ENCODE measurements at places on chromosomes 16 and 17.

DNA sequence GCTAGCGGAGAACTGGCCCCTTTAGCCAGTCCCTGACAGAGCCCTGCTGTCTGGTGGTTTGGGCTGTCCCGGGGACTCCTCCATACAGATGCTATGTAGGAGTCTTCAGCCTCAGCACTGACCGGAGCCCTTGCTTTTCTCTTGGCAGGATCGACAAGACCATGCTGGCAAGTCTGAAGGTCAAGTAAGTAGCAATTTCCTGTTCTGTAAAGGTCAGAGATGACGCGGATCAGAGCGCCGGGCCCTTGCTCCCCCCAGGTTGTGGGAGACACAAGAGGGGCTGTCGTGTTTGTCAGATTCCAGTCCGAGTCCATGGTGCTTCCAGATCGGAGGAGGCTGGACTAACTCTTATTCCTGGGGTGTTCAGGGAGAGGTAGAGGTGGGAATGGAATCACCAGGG lies 4.1 kb downstream of the RAP1GAP2 start:
- DNase-seq, result no peak

DNA sequence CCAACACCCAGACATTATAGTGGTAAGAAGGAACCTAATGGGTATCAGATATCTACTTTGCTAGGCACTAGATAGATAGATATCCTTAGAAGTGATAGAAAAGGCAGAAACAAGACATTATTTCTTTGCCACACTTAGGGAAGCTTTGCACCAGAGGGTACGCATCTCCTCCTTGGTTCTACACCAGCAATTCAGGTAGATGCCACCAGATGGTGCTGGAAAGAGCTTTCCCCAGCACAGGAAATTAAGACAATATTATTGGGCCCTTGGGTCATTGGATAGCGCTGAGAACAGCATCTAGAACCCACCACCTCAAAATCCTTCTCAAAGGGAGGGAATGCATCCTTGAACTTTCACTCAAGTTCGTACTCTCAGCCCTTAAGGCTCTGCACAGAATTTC lies 173.8 kb upstream of the CCL2 start:
- DNase-seq, result no peak

GRCh38 chr16:88613-89012 lies 10.6 kb downstream of the MPG start:
- DNase-seq, result no peak

DNA sequence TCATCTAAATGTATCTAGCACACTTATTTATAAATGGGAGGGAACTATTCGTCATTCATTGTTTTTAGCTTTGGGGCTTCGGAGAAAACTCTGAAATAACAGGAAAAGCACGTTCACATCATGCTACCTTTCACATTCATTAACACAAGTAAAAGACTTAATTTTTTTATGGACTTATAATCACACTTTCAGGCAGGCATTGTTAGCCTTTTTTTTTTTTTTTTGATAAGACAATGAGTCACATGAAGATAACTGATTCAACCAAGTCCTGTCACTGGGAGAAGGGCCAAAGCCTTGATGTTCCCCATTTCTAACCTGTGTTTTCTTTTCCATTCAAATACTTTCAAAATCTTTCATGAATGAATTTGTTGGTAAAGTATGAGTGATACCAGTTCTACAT lies 631.3 kb upstream of the CA10 start:
- DNase-seq, result no peak

GRCh38 chr17:38619937-38620550 lies 14.3 kb upstream of the SRCIN1 start:
- DNase-seq, result no peak

- no peak for DNase-seq
These were observed 13.5 kb upstream of the DBNDD1 start for GRCh38 chr16:90032674-90033331.

- no peak for DNase-seq
These were observed 111.8 kb upstream of the NOG start for GRCh38 chr17:56481659-56482058.

- DNase-seq, result no peak
These were observed 98.7 kb upstream of the CCL2 start for GRCh38 chr17:34156401-34156740.

DNA sequence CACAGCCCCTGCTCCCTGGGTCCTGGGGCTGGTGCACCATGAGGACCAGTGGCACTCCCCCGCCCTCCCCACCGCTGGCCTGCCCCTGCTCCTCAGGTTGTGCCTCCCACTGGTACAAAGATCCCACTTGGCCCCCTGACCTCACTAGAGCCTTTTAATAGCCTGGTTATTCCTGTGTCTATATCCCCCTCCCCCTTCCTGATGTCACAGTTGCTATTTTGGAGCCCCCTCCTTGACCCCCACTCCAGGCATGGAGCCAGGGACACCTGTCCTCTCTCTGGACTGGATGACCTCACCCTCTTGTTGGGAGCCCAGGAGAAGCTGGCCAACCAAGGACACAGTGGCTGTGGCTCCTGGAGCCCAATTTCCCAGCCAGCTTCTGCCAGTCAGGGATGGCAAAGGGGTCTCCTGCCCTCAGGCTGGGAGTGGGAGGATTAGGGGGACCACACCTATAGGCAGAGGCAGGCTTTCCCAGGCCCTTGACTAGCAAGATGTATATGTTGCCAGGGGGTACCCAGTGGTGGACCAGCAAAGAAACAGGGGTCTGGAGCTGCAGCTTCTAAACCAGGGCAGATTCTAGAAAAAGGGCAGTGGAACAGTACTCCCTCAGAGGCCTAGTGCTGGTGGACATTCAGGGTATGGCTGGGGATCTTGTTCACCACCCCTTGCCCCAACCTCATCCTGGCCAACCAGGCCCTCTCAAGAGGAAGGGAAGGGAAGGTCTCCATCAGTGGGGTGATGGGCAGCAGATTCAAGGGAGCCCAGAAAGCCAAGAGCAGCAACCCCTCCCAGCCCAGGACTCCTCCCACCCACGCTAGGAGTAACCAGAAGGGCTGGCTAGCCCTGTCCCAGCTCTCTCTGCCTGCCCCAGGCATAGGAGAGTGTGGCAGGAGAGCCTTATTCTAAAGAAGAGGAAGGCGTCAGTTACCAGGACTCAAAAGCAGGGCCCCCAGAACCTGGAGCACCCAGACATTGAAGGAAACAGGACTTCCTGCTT lies 10.9 kb downstream of the HDAC5 start:
- DNase-seq, result no peak
